Fibroblast of skin of abdomen (primary cell): ENCODE measurements at places on chromosomes 7 and 10.

DNA sequence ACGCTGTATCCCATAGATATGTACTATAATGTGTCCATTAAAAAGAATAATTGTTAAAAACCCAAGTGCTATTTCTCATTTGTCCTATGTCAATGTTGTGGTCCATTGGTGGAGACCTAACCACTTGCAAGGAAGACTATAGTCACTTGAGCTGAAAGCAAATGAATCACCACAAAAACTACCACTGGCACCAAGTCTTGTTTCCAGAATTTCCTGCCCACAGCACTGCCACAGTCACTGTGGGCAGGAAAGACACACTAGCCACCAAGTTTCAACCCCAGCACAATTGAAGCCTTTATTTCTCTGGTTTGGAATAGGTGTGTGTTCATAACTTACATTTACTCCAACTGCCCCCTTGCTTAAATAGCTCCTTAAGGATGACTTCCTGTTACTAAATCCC, 12.4 kb downstream of the DIP2C start:
- DNase-seq: no peak

- no peak for DNase-seq
Observed at GRCh38 chr10:79170993-79171392, 102.2 kb downstream of the ZMIZ1 start.

DNA sequence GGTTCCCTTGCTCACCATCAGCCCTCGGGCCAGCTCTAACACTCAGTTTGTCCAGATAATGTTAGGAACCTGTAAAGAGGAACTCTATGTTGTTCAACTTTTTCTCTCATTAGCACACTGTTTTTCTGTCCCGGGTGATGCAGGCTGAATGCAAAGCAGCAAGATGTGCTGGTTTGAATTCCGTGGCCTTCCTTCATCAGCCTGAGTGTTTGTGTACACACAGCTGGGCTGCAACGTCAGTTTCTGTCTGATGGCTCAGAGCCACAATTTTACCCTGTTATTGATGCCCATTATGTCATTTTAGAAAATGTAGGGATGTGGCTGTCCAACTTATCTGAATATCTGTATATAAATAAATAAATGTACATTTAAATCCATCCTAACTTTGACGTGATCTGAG, 152.0 kb downstream of the PLPP4 start:
- DNase-seq: no peak

GRCh38 chr7:85693326-85693725, 506.5 kb upstream of the SEMA3D start:
- DNase-seq: peak; percentile 10

DNA sequence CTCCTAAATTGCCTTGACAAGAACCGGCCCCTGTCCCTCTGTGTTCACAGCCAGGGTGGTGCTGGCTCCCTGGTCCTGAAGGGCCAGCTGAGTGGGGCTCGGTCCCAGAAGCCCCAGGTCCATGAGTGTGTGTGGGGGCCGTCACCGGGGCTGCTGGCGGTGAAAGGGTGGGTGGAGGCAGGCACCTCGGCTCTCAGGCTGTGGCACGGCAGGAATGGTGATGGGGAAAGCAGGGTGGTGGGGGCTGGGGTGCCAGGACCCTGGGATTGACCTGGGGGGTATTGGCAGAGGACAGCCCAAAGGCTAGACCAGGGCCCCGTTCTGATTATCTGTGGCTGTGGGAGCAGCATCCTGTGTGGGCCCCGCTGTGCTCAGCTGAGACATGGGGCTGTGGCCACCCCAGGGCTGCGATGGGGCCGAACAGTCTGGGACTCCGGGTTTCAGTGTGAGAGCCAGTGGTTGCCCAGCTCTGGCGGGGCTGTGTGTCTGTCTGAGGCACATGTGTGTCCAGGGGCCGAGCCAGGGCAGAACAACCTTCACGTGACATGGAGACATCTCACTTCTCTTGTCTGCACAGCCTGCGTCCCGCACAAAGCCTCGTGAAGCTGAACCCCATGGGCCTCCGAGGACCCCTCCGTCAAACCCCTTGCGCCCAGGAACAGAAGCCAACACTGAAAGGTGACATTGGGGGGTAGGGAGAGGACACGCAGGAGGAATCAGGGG, 144.2 kb downstream of the ELFN1 start:
- DNase-seq: no peak

- peak; percentile 32 for DNase-seq
Observed at GRCh38 chr10:15744217-15744865, 24.6 kb upstream of the ITGA8 start.

DNA sequence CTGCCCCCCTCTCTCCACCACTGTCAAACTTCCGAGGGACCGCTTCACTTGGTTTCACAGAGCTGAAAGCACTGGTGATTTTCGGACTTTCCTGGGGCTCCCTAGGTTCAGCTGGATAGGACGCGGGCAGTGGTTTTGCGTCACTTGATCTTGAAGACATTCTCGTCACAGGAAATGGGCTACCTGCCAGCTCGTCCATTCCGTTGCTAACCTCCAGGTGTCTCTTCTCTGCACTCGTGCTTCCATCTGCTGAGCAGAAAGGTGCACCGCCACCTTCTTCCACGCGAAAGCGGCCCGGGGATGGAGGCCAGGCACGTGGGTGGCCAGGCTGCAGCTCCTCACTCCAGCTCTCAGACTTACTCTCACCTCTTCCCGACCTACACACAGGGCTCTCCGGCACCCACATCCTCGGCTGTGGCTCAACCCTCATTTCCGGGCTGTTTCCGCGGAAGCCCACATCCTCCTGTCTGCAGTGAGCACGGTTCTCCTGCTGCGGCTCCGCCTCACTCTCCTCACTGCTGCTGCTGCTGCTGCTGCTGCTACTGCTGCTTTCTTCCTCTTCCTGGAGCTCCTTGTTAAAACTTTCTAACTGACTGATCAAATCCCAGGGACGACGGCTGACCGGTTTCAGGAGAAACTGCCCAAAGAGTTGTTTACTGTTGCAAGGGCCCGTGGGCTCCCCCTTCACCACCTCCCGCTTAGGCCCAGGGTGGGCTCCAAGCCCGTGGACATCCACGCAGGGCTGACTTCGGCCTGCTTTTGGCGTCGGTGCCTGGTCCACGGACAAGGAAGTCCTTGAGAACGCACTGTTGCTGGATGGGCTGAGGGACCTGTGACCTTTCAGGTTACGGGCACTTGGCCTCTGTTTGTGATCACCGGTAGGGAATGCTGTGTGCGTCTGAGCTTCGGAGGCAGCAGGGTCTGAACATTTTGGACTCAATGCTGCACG, 32.1 kb downstream of the JCAD start:
- no peak for DNase-seq

DNA sequence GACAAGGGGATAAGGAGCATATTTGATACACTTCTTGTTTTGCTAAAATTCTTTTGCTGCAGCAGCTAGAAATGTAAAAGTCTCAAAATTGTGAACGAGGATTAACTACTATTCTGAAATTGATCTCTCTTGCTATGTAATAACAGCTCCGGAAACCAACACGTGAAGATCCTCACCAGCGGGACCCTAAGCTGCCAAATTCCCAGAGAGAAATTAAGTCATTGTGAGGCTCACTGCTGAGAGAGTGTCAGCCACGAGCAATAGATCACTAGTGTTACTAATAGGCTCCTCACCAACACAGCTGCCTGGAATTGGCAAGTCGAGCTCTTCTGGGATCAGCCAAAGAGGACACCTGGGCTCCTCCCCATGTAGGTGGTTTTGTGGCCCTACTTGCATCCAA, 5.6 kb upstream of the VWA2 start:
- no peak for DNase-seq

GRCh38 chr10:60209874-60210570, 179.7 kb downstream of the ANK3 start:
- peak; percentile 3 for DNase-seq

- no peak for DNase-seq
Observed at GRCh38 chr7:38163671-38164070, 14.4 kb upstream of the STARD3NL start.

- DNase-seq: no peak
Observed at GRCh38 chr7:144907577-144907976, 71.7 kb upstream of the TPK1 start.

- DNase-seq: no peak
Observed at GRCh38 chr10:115091161-115091560, 2.0 kb upstream of the ATRNL1 start.

- no peak for DNase-seq
Observed at GRCh38 chr7:73918926-73919693, 58.2 kb downstream of the TMEM270 start.

- DNase-seq: no peak
Observed at GRCh38 chr7:22853674-22854157, 31.1 kb upstream of the TOMM7 start.

DNA sequence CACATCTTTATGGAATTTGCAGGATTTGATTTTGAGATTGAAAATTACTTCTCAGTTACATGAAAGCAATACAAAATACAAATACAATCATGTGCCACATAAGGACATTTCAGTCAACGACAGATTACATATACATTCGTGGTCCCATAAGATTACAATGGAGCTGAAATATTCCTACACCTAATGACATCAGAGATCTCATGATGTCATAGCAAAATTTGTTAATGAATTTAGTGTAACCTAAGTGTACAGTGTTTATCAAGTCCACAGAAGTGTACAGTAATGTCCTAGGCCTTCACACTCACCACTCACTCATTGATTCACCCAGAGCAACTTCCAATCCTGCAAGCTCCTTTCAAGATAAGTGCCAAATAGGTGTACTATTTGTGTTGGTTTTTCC, 126.5 kb downstream of the GPAM start:
- no peak for DNase-seq

DNA sequence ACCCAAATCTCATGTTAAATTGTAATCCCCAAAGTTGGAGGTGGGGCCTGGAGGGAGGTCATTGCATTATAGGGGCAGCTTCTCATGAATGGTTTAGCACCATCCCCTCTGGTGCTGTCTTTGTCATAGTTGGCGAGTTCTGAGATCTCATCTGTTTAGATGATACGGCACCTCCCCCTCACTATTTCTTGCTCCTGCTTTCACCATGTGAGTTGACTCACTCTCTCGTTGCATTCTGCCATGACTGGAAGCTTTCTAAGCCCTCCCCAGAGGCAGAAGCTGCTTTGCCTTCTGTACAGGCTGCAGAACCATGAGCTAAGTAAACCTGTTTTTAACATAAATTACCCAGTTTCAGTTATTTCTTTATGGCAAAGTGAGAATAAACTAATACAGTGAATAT, 18.9 kb upstream of the ZNF138 start:
- DNase-seq: no peak

GRCh38 chr7:55306331-55306730, 58.8 kb upstream of the LANCL2 start:
- DNase-seq: no peak

- no peak for DNase-seq
Observed at GRCh38 chr10:98646998-98647917, 200.5 kb upstream of the HPS1 start.

- DNase-seq: no peak
Observed at GRCh38 chr7:82507976-82508677, 64.5 kb upstream of the CACNA2D1 start.

- DNase-seq: peak; percentile 32
Observed at GRCh38 chr7:112938863-112939573, 147.6 kb downstream of the GPR85 start.

GRCh38 chr7:88664630-88665233, 94.8 kb upstream of the ZNF804B start:
- DNase-seq: peak; percentile 66

DNA sequence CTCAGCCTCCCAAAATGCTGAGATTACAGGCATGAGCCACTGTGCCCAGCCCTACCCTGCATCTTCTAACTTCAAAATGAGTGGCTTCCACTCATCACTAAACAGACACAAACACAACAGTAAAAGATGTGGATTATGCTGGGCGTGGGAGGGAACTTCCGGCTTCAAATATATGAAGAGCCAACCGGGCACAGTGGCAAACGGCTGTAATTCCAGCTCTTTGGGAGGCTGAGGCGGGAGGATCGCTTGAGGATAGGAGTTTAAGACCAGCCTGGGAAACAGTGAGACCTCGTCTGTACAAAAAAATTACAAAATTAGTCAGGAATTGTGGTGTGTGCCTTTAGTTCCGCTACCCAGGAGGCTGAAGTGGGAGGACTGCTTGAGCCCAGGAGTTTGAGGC, 92.2 kb upstream of the GNA12 start:
- DNase-seq: no peak

DNA sequence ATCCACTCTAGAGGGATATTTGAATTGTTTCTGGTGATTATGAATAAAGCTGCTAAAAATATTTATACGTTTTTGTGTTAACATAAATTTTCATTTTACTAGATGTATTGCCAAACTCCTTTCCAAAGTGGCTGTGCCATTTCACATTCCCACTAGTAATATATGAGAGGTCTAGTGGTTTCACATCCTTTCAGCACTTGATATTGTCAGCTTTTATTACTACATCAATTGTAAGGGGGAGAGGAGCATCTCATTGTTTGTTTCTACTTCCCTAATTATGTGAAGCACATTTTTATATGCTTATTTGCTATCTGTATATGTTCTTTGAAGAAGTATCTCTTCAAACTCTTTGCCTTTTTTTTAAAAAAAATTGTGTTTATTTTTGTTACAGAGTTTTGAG, 184.5 kb downstream of the ADK start:
- peak; percentile 25 for DNase-seq
